Naive thymus-derived CD4-positive, alpha-beta T cell (primary cell): ENCODE measurements at places on chromosomes 2 and 18.

GRCh38 chr18:48208432-48209140 lies 200.6 kb downstream of the ZBTB7C start:
- no peak for DNase-seq

DNA sequence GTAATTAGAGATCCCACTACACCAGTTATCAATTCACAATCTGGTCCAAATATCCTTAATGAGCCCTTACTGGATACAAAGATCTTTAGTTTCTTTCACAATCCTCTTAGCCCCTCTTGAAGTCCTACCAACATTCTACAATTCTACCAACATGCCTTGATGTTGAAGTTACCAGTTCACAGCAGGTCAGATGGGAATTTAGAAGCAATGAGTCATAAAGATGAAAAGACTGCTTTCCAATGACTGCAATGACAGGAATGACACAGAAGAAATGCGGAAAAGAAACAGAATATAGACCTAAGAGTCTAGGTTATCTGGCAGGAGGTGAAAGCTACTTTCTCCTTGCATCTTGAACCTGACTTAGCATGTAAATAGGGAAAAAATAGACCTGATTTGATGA lies 24.5 kb downstream of the RTTN start:
- no peak for DNase-seq

- no peak for DNase-seq
Measured at GRCh38 chr2:36411962-36412444, 56.4 kb downstream of the CRIM1 start.

- DNase-seq, result no peak
Measured at GRCh38 chr2:85854166-85854509, 34.7 kb downstream of the ST3GAL5 start.

GRCh38 chr2:230986520-230987136 lies 9.3 kb upstream of the SPATA3 start:
- DNase-seq, result no peak
